ENCODE measurements at places on chromosomes 1 and 21.

GRCh38 chr1:172070055-172070454 is 228.8 kb downstream of the DNM3 start:
- DNase-seq = no peak

GRCh38 chr1:180260541-180260940 is 30.5 kb downstream of the LHX4 start:
- DNase-seq = no peak

GRCh38 chr21:44492567-44493385 is 37.5 kb downstream of the LRRC3 start:
- DNase-seq = no peak

GRCh38 chr1:201533836-201534235 is 5.1 kb upstream of the NAV1 start:
- no peak for DNase-seq

- DNase-seq = no peak
These were observed 107.3 kb upstream of the ST6GALNAC5 start for GRCh38 chr1:76759950-76760349.

DNA sequence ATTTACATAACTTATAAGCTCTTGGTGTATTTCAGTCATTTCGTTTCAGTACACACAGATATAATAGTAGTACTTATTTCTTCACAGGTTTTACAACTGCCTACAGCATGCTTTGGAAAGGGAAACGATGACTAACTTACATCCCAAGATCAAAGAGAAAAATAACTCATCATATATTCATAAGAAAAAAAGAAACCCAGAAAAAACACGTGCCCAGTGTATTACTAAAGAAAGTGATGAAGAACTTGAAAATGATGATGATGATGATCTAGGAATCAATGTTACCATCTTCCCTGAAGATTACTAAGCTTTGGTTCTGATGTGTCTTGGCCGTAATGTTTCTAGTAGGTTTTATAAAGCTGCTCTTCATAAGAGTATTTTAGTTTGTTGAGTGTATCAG is 30.9 kb downstream of the TYW3 start:
- no peak for DNase-seq

GRCh38 chr1:66119148-66119547 is 326.5 kb downstream of the PDE4B start:
- no peak for DNase-seq

DNA sequence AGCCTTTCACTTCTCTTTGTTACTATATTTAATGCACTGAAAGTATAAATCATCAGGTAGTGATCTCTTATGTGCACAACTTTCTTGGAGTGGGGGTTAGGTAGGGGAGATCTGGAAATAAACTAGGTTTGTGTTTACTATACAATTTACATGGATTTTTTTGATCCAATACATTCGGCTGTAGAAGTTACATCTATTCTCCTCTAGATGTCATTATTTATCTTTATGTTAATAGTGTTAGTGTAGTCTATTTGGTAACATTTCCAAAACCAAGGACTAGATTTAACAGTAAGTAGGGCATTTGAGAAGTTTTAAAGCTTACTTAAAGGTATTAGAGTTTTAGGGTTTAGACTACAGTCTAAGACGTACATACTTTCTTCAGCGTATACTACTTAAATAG is 5.4 kb downstream of the VPS45 start:
- no peak for DNase-seq

DNA sequence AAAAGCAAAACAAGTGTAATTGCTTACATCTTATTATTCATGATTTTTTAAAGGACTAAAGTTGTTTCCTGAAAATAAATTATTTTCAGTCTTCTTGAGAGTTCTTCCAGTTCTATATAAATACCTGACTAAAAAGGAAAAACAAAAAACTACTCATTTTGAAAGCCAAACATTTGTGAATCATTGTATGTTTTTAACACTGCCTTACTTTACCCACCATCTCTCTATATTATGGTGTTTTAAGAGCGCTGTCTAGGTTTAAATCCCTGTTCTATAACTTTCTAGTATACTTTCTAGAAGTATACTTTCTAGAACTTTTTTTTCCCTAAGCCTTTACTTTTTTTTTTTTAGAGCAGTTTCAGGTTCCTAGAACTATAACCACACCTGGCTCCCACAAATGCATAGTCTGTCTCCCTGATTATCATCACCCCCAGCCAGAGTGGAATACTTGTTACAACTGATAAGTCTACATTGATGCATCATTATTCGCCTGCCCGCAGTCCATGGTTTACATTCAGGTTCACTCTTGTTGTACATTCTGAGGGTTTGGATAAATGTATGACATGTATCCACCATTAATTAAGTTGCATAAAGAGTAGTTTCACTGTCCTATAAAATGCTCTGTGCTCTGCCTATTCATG is 9.8 kb downstream of the RSBN1 start:
- DNase-seq = no peak

GRCh38 chr1:36606641-36607262 is 124.0 kb upstream of the CSF3R start:
- peak; percentile 43 for DNase-seq

- DNase-seq = no peak
These were observed 41.6 kb upstream of the LRIG2 start for GRCh38 chr1:113031171-113031933.
